ENCODE measurements at places on chromosomes 12 and 14.
A peak's percentile ranks its signal among the peaks of the same experiment; 100 is the strongest.

DNA sequence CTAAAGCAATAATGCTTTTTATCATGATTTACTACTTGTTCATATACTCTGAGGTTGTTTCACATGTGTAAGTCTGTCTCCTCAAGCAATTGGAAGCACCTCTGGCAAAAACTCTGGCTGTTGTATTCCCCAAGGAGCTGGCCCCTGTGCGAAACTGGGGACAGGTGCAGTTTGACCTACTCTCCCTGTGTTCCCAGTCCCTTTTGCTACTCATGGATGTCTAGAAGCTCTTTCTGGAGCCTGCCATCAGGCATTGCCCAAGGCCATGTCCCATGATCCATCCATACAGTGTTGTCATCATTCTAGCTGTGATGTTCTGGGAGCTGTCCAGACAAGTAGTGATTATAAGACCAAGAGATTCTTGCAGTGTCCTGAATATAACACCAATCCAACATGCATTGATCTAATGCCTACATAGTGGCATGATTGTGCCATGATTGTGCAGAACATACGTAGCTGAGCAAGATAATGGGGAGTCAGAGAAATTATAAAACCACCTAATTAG lies 14.9 kb downstream of the AKAP6 start:
- DNase-seq: no peak

DNA sequence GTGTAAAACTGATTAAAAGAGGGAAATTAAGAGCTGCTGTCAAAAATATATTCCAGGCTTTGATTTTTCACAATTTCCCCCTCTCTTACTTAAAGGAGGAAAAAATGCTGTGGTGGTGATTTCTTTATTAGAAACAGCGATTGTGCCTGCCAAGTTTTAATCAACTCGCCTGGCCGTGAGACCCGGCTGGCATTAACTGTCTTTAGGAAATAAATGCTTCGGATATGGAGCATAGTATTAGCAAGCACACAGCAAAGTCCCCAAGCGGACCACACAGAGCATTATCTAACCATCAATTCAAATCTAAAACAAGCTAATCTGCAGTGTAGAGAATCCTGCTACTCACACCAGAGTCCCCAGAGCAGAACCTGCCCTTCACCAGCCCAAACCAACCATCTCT lies 457.1 kb downstream of the TMEM132D start:
- no peak for DNase-seq

- DNase-seq: no peak
Measured at GRCh38 chr12:124720681-124721500, 142.8 kb downstream of the SCARB1 start.

DNA sequence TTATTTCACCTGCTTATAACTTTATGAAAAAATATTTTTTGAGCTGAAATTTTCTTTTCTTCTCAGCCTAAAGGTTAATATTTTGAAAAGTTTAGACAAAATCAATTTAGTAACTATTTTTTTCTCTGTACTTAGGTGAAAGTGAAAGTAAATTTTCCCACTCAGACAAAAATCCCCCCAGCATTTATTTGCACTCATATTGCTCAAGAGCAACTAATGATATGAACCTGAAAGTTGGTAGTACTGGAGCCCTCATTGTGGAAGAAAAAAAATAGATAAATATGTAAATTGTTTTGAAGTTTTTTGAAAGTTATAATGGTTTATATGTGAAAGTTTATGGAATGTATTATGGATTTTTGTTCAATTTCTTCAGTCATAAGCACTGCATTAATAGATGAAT lies 1005.9 kb upstream of the ATXN7L3B start:
- no peak for DNase-seq

DNA sequence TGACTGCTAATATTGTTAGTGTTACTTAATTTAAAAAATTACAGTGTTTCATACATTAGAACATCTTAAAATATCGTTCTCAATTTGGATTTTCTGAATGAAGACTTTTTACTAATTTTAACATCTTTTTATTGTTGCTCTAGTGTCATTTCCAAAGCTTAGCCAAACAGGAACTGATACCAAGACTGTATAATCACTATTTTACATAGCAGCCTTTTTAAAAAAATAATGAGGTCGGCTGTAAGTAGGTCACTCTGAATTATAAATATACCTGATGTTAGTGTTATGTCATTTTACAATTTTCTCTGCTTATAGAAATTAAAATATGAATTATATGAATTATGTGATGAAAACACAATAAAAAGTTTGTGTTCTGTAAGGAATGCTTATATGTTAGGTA lies 321.5 kb downstream of the TMEM117 start:
- DNase-seq: no peak

DNA sequence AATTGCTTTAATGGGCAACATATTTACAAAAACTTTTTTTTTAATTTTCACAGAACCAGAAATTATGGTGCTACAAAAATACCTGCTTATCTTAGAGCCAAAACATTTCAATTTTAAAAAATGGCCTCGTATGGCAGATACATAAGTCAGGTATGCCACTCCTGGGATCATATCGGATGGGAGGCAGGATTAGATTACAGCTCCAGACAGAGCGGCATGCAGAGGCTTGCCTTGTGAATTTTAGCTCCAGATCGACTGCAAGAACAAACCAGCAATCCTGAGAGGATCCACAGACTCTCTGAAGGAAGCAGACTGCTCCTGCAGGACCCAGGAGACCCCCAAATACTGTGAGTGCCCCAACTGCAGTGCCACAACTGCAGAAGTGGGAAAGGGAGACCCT lies 169.3 kb upstream of the AMIGO2 start:
- DNase-seq: no peak

GRCh38 chr12:53995002-53995377 lies 5.0 kb upstream of the HOXC9 start:
- DNase-seq: no peak

- no peak for DNase-seq
Measured at GRCh38 chr14:68766299-68767247, 26.3 kb downstream of the ZFP36L1 start.

DNA sequence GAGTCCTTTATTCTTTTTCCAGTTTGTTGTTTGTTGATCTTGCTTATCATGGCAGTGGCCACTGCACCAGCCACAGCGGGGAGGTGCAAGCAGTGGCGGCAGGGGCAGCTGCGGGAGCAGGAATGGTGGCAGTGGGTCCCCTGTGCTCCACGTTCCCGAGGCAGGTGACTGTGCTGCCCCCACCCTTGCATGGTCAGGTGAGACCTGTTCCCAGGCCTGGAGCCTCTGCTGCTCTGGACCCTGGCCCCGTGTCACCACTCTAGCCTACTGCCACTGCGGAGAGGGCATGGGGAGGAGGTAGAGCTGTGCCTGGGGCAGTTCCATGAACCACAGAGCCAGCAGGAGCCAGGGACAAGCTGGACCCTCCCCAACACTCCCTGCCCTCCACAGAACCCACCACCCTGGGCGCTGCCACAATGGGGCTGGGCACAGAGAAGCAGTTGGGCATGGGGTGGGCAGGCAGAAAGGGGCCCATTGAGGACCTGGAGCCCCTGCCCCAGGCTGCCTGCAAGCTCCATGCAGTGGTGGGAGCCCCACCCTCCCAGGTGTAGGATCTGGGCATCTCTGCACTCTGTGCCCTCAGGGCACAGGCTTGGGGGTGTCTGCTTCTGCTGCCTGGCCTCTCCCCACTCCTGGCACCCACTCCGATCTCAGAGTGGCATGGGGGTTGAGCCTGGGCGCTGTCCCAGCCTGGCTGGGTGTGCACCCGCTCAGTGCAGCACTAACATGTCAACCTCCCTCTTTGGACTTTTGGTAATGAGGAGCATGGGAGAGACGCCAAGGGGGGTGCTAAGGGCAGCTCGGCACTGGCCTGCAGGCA lies 23.1 kb upstream of the WDR20 start:
- no peak for DNase-seq

GRCh38 chr12:32036477-32037263 lies 70.0 kb upstream of the BICD1 start:
- DNase-seq: no peak

- no peak for DNase-seq
Measured at GRCh38 chr14:68638141-68638999, 154.5 kb downstream of the ZFP36L1 start.

DNA sequence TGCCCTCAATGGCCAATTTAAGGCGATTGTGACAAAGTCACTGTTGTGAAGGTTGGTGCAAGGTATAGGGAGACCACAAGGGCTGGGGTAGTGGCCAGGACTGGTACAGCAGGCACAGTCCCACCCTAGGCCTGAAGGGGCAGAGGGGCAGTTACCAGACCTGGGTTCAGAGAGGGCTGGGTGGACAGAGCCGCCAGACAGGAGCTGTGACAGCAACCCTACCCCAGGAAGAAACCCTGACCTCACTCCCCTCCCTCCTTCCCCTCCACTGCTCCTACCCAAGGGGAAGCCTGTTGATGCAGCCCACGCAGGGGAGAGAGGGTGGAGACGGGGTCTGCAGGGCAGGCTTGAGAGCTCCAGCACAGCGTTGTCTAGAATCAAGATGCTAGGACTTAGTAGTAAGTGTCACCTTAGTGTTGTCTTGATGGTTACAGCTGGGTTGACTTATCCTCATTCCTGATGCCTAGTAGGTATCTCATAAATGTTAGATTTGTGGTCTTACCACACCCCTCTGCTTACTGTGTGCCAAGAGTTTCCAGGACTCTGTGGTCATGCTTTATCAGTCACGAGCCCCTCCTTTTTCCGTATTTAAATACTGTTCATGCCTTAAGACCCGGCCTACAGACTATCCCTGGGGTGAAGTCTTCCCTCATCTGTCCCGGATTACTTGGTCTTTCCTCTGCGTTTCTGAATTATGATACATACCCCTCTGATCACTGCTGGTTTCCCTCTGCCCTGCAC lies 14.4 kb downstream of the EML1 start:
- DNase-seq: no peak

- DNase-seq: peak; percentile 15
Measured at GRCh38 chr14:45251912-45252311, 1.1 kb downstream of the MIS18BP1 start.

DNA sequence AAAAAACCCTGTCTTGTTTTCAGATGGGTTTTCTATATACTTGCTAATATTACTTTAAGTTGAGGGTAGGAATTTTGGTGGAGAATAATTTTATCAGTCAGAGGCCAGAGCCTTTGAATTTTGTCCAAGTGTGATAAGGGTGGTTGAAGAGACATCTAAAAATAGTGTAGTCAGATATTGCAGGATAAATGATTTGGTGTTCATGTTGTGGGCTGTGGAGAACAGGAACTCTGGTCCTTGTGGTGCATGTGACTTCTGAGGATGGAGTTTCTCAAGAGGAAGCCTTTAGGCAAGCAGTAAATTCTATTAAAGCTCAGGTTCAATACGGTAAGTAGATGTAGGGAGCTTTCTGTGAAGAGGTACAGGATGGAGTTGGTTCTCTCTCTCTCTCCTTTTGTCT lies 2.8 kb downstream of the ADAM21 start:
- DNase-seq: no peak

GRCh38 chr14:67137744-67138371 lies 51.4 kb upstream of the GARIN2 start:
- no peak for DNase-seq

- no peak for DNase-seq
Measured at GRCh38 chr14:94614802-94615201, 2.6 kb downstream of the SERPINA3 start.

DNA sequence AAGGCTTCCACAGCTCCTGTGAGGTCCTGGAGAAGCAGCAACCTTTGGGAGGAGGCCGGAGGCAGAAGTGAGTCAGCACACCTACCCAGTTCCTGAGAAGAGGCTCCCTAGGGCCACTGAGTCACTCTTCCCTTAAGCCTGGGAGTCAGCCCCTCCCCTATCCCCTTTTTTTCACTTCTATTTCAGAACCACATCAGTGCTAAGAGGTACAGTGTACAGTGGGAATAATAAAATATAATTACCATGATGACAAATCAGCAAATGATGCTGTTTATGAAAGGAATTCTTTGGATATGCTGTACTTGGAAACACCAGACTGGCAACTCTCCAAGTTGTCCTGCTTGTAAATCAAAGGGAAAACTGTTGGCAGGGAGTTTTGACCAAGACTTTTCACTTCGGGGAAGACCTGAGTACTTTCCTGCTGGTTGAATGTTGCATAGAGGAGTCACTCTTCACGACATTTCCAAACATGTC lies 7.8 kb upstream of the TBPL2 start:
- DNase-seq: no peak

DNA sequence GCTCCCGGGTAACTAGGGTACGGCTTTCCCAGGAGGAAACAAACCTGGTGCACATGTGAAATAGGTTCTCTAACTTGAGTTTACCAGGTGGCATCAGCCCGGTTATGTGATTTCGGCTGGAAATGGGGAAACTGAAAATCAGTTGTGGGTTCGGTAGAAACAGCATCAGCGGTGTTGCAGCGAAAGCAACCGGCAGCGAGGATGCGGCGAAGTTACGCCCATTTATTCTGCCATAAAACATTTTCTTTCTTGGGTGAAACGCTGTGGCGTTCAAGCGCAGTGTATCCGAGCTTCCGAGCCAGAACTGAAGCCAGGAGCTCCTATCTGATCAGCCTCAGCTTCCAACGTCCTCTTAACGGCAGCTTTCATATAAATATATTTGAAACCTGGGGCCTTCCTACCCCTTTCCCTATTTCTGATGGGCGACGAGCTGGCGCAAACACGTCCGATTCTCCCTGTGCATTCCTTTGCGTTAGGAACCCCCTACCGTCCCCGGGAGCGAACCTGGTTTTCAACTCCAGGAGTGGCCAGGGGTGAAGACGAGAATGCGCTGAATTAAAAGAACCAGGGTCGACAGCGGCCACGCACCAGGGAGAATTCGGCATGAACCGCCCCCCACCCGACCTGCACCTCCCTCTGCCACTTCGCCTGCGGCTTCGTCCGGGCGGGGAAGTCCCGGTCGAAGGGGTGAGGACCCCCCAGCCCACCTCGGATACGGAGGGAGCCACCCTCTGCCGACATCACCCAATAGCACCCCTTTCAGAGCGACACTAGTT lies 1.6 kb downstream of the DPF3 start:
- no peak for DNase-seq

GRCh38 chr14:84688297-84689025 lies 841.5 kb upstream of the FLRT2 start:
- DNase-seq: no peak

DNA sequence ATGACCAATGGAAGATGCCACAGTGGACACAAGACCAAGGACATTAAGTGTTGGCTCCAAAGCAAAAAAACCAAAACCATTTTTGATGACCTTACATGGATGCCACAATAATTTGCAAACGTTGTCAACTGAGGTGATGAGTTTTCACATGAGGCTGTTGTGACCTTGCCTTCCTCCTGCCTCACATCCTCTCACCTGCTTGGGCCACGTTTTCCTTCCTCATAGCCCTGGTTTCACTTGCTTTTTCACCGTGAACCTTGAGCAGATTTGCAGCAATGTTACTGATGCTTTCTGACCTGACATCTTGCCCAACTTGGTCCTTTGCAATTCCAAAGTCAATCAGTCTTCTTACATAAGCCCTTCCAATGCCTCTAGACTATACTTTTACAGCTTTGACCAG lies 3.7 kb downstream of the KRT6B start:
- no peak for DNase-seq
